HEK293T (cell line): ENCODE measurements at places on chromosomes 11 and 22.

DNA sequence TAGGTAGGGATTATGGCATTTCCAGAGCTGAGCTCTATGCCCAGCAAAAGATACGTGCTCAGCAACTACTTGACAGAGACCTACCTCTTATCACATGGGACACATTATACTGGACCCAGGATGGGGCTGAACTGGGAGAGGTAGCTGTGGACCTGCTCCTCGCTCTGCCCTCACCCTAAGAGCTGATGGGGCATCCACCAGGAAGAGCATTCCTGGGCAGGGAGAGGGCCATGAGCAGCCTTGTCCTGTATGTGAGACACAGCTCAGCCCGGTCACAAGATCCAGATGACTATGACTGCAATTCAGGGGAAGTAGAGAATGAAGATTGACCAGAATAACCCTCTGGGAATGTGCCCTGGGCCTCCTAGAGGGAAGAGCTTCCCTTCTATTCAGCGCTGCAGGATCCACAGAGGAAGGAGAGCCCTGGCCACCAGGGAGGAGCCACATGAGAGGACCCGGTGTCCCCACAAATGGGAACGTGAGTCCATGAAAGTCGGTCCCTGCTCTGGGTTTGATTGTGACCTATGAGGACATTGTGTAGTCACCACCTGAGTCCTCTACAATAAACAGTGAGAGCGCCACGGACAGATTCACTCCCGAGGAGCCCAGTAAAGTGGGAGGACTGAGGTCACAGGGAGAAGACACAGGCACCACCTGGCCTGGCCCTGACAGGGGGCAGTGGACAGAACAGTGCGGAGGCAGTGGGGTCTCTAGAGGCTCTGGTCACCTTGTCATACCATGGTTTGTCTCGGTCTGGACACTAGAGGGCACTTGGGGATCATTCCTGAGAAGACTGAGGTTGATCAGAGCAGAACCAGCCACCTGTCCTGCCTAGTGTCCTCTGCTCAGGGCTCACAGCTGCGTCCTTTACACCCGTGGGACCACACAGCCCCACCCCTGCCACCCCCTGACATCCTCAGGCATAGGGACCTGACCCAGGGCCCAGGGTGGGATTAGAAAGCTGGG lies 99.5 kb downstream of the ZNF280B start:
- peak; percentile 78 for DNase-seq

GRCh38 chr11:93648158-93648557 lies 13.3 kb upstream of the CEP295 start:
- peak; percentile 32 for DNase-seq

DNA sequence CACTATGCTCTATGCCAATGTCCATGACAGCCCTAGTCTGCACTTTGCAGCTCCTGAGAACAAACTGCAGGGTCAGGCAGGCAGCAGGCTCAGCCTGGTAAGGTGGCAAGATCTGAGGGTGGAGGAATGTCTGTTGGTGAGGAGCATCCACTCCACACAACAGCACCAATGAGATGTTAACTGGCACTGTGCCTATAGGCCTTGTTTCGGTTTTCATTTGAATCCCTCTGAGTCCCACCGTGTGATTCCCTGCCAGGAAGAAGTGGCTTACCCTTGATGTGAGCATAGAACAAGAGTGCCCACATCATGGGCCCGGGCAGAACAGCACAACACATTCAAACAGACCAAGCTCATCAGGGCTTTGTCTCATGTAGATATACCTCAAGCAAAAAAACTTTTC lies 44.1 kb upstream of the CHRM4 start:
- no peak for DNase-seq

DNA sequence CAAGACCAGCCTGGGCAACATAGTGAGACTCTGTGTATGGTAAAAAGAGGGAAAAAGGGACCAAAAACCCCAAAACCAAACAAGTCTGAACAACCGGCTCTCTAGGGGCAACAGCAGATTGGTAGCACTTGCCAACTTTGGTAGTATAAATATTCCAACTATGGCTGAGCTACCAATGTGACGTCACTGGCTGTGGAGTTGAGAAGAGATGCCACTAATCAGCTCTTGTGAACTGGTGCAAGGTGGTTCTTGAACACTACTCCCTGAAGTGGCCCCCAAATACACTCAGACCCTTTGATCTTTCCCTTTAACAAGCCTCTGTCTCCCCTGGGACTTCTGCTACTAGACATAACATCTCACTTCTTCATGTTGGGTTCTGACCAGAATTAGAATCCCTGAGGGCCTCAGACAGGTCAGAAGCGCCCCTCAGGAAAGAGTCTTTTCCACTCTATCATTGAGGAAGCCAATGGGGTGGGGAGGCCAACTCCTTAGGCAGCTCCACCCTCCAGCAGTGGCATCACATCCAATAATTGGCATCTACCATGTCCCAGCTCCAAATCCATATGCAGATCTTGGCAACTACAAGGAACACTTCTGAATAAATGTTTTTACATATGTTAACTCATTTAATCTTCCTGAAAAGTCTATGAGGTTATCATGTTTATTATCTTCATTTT lies 49.2 kb downstream of the RPL27A start:
- no peak for DNase-seq

GRCh38 chr11:3615998-3616397 lies 25.8 kb downstream of the ART5 start:
- no peak for DNase-seq

DNA sequence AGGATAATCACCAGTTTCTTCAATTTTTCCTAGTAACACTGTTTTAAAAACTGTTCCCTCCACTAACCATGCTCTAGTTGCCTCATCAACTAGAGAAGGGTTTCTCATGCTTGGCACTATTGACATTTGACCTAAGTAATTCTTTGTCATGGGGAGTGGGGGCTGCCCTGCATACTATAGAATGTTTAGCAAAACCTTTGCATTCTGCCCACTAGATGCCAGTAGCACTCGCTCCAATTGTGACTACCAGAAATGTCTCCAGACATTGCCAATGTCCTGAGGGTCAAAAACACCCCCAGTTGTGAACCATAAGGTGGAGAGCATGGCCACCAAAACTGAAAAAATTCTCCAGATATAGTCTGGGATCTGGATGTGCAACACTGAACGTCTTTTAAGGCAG lies 27.6 kb upstream of the BMAL1 start:
- DNase-seq, result no peak

GRCh38 chr22:47817380-47817779 lies 1054.9 kb downstream of the TBC1D22A start:
- no peak for DNase-seq

GRCh38 chr22:24067587-24068376 lies 56.7 kb downstream of the CABIN1 start:
- no peak for DNase-seq

DNA sequence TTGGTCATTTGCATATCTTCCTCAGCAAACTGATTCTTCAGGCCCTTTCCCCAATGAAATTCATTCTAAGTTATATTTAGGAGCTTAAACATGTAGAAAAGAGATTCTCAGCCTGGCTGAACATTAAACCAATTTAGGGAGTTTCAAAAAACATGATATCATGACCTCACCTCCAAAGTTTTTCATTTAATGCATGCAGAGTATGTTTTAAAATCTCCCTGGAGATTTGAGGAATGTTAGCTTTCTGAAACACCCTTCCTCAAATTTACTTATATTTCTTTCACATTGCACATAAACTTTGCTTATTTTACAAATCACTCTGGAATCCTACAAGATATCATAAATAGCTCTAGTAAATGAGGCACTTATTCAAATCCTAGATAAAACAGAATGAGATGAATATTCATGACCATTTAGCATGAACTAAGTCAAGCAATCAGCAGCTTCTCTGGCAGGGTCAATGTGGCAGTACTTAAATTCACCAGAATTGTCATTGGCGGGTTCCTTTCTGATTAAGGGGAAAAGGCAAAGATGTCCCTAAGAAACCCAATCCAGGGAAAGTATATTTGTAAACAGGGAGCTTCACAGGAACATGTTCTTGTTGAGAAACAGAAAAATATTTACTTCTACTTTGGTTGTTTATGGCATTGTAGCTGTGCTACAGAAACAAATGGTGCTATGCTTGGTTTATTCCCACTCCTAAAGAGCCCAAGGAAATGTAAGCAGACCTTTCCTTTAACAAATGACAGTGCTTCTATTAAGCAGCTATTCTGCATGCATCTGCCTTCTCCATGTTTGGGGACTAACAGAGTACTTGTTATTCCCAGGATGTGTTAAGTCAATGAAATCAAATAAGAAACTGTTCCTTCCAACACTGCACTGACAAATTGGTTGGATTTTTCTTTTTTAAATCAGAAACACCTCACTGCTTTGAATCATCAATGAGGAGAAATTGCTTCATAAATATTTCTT lies 162.3 kb downstream of the C11orf87 start:
- no peak for DNase-seq

DNA sequence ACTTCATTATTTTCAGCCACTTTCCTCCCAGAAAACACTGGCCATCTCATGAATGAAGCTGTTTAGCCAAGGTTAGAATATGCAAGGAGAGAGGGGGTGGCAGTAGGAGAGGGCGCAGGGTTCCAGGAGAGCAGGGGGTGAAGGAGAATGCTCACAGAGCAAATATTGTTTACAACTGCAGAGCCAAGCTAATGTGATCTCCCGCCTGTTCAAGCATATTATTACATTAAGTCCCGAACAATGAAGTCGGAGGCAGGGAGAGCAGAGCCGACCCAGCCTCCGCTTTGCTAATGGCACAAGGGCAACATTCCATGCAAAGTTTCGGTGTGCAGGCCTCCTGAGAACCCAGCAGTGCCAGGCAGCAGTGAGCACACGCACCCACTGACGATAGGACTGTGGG lies 80.1 kb downstream of the MICAL3 start:
- no peak for DNase-seq

DNA sequence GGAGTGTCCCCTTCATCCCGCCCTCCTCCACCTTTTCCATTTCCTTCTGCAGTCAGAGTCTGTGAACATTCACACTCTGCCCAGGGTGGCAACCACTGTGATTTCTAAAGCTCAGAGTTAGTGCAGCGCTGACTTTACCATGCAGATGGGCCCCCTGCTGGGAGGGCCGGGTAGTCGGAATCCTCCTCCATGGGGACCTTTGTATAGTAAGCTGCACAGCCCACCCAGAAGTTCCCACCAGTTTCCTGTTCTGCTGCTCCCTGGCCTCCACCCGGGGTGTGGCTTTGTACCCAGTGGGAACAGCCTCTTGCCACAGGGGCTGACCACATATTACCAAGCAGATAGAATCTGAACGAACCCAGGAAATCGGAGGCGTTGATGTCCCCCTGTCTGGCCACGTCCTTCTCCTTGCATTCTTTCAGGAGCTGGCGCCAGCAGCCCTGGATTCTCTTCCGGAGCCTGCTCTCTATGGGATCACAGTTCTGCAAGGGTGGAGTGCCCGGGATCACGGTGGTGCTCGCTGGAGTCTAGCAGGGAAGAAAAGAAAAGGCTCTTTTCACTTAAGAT lies 125.3 kb downstream of the MPPED1 start:
- no peak for DNase-seq

DNA sequence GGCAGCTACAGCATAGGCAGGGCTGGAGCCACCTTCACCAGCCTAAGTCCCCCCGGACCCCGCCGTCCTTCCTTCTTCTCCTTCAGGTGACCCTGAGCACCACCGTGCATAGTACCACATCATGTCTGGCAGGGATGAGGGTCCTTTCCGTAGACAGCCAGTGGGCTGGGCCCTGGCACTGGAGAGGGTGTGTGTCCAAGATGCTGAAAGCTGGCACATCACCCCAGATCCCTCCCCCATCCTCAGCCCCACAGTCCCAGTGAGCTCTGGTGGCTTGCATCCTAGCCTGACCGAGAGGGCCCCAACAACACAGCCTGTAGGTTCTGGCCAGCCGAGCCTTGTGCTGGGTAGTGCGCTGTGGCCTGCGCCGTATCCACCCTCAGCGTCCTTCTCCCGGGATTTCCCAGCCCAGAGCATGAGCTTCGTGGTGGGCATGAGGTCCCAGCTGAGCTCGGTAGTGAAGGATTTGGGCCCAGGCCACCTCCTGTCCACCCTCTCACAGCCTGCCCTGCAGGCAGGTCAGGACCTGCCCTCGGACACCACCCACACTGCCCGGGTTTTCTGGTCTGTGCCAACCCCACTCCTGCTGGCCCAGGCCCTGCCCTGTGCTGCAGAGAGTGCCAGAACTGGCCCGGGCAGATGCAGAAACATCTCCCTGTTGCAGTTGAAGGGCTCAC lies 1124.3 kb downstream of the BRD1 start:
- DNase-seq, result no peak

DNA sequence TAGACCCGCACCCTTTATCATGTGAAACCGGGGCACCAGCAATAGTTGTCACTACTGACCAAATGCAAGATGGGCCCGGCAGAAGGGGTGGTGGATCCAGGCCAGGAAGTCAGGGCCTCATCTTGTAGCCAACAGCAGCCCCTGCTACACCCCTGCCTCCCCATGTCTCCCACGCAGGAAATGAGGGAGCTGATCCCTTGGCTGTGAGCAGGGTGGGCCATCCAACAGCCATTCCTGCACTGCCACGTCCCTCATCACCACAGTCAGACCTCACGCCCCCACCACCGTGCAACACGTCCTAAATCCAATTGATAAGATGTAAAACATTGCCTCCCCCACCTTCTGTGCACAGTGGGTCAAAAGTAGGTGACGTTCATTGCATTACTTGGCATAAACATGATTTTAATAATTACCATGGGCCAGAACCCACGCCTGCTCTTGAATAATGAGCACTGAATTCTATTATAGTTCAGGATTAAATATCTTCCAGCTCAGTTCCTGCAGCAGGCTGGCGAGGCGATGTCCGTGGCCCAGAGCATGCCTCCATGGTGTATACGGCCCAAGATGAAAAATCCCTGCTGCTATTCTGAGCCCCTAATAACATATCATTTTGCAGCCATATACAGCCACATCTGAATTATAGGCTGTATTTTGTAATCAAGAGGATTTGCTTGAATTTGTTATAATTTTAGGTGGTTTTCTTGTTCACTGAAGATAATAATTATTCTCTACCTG lies 1373.8 kb downstream of the BRD1 start:
- DNase-seq, result no peak

GRCh38 chr11:126355926-126356897 lies 726 bp downstream of the ST3GAL4 start:
- DNase-seq, result peak; percentile 40

- no peak for DNase-seq
Observed at GRCh38 chr11:12091956-12092558, 18.3 kb upstream of the MICAL2 start.

GRCh38 chr11:129279326-129280026 lies 87.4 kb upstream of the ARHGAP32 start:
- peak; percentile 88 for DNase-seq

DNA sequence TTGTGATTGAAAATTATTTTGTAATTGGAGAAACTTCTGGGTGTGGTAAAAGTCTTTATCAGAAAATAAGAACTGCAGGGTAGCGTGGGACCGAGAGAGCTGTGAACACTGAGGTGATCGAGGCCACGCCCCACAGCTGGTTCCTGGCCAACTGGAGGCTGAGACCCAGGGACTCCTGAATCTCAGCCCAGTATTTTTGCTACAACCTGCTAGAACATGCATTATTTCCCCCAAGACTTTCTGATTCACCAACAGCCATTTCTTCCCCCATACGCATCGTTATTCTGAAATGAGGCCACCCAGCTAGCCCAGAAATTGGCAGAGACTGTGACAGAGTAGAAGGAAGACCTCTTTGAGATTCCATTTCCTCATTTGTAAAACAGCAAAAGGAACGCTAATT lies 3.4 kb upstream of the FGF19 start:
- no peak for DNase-seq

- DNase-seq, result no peak
Observed at GRCh38 chr11:116384407-116384806, 388.4 kb downstream of the BUD13 start.
